NCI-H1092 treated with DMSO at 0.1 percent for 48 hours (cell line): ENCODE measurements at places on chromosomes 3 and 15.

DNA sequence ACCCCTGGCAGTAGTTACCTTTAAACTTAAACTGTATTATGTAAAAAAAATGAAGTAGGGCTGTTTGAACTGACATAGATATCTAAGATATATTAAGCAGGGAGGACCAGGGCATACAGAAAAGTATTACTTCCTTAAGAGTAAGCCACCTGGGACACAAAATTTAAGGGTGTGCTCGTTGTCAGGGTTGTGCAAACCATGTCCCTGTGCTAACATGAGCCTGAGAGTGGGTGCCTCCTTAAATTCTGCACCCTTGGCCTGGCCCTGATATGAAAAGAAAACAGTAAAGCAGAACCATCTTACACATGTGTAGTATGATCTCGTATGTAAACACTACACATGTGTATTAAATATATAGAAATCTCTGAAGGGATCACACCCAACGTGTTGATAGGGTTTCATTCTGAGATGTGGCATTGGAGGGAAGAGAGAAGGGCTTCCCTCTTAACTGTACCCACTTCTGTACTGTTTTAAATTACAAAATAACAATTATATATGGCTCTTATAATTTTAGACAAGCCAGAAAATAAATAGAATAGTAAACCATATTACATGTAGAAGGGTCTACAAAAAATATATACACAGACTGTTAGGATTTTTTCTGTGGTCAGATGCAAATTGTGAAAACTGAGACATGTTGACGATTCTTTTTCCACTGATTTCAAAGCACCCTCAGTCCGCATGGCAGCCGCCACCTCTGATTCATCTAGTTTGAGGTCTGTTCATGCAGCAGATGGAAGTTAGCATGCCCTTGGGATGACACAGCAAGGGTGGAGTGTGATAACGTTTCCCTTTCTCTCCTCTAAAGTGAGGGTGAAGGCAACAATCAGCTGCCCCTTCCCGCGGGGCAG, 400.8 kb upstream of the PROK2 start:
- no peak for DNase-seq

GRCh38 chr15:23645371-23646164, 2.1 kb downstream of the MAGEL2 start:
- no peak for DNase-seq

DNA sequence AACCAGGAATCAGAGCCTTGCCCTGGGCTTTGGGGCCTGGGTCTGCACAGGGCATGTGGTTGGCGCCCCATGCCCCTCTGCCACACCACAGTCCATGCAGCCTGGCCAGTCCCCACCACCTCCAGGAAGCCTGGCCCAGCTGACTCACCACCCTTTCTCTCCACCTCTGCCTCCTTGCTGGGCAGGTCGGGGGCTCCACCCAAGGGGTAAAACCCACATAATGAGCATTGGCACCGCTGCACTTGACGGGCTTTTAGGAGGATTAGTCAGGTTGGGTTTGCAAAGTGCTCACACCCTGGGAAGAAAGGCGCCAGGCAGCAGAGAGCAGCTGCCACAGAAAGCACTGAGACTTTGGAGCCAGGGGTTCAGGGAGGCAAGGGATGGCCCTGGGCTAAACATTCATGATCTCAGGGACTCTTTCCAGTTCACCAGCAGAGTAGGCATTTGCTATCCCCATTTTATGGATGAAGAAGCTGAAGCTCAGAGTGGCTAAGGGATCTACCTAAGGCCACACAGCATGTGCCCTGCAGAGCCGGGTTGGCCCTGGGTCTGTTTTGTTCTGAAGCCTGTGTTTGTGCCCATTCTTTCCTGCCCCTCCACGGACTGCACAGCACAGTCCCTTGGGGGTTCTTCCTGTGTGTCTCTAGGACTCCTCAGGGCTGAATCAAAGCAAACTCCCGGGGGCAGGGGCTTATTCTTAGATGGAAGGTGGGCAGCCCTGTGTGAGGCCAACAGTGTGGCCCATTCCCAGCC, 113.4 kb downstream of the ETFA start:
- DNase-seq, result no peak

DNA sequence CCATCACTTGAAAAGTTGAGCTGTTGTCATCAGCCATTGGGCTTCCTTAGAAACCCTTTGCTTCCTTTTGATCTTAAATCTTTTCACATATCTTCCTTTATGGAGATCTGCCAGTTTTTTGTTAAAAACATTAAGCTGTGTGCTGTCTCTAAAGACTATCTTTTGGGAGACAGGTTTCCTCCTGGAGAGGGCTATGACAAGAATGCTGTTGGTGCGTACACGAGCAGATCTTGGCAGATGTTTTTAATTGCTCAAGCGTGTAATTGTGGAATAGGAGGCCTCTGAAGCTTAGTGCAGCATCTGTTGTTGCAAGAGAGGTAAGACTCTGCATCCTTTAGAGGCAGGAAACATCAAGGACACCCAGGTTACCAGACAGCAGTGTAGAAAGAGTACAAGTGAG, 56.8 kb downstream of the PHLDB2 start:
- no peak for DNase-seq

DNA sequence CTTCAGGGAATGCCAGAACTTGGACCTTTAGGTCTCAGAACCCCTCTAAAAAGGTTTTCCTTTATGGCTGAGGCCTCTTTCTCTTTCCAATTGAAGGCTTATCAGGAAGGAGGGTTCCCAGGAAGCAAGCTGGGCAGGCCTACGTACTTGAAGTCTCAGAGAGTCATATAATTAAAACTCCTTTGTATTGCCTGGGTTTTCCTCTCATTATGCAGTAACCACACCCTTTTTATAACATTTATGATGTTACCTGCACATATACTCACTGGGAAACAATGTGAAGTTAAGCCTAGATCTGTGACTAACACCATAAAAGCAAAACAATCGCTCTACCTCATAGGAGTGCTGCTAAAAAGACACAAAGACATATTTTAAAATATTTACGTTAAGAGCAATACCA, 27.3 kb downstream of the SERP1 start:
- no peak for DNase-seq

GRCh38 chr3:1469687-1470086, 376.9 kb downstream of the CNTN6 start:
- no peak for DNase-seq

DNA sequence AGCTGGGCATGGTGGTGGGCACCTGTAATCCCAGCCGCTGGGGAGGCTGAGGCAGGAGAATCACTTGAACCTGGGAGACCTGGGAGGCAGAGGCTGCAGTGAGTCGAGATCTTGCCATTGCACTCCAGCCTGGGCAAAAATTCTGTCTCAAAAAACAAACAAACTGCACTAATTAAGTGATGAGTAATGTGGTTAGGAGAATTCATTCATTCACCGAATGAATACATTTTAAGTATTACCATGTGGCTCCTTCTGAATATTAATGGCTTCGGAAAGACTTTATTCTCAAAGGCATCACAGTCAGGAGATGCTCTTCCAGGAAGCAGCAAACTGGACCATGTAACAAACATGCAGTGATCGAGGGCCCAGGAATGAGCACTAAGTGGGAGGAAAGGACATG, 23.6 kb downstream of the SPTSSB start:
- DNase-seq, result no peak

- no peak for DNase-seq
Measured at GRCh38 chr3:48157202-48157840, 30.9 kb downstream of the CDC25A start.

- DNase-seq, result peak; percentile 79
Measured at GRCh38 chr3:42043099-42043813, 47.9 kb upstream of the TRAK1 start.

DNA sequence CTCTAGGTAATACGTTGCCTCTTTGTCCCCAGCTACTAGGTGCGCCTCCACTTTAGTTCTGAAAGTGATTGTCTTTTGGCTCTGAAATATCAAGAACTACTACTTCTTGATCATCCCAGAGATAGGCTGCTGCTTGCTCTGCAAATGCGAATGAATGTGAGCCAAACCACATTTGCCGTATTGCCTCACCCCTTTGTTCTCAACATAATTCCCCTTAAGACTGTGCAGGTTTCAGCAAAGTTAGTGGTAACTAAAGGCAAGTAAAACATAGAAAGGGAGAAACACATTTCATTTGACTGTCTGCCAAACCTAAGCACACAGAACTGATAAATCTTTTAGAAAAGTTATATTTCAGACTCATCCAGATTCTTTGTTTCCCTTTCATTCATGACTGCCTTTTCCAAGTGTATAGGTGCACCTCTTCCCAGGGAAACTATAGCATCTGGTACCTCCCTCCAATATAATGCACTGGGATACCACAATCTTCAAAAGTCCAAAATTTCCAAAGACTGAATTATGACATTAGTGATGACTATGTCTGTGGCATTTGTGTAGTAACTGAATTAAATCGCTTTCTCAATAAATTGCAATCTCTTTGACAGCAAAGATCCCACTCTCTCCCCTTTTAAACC, 720.6 kb upstream of the CBLB start:
- no peak for DNase-seq

- DNase-seq, result peak; percentile 51
Measured at GRCh38 chr3:45760878-45761711, 35.2 kb downstream of the SLC6A20 start.

GRCh38 chr3:9295007-9295406, 45.6 kb upstream of the SRGAP3 start:
- no peak for DNase-seq

DNA sequence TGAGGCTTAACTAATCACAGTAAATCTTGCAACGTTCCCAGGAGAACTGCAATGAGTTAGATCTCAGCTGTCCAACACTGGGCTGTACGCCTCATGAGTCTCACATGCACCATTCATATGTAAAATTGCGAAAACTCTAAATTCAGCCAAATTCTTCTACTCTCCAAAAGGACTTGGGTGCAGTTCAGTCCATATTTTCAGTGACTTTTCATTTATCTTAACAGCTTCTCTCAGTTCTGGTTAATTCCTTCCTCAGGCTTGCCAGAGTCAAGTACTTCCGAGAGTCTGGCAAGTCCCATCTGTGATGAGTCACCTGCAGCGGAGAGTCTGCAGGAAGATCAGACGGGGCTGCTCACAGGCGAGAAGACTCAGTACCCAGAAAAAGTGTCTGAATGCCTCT, 11.5 kb downstream of the CCDC80 start:
- DNase-seq, result no peak

GRCh38 chr3:72128921-72129320, 344.0 kb upstream of the PROK2 start:
- DNase-seq, result no peak

- DNase-seq, result no peak
Measured at GRCh38 chr3:74639681-74640080, 25.2 kb upstream of the CNTN3 start.

DNA sequence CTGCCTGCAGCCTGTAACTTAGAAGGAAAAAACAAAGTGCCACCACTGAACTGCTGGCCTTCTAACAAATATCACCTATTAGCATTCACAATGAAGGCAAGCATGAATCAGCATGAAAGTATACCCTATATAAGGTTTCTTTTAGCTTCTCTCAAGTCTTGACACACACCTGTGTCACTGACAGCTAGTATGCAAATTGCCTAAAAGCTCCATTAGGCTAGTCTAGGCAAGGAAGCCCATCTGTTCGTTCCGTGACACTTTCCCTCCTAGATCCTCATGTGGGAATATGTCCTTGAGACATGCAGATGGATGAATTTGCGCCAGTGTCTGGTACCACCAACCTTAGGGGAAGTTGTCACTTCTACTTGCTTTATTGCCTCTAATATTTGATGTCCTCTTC, 129.3 kb downstream of the RBMS3 start:
- DNase-seq, result no peak

DNA sequence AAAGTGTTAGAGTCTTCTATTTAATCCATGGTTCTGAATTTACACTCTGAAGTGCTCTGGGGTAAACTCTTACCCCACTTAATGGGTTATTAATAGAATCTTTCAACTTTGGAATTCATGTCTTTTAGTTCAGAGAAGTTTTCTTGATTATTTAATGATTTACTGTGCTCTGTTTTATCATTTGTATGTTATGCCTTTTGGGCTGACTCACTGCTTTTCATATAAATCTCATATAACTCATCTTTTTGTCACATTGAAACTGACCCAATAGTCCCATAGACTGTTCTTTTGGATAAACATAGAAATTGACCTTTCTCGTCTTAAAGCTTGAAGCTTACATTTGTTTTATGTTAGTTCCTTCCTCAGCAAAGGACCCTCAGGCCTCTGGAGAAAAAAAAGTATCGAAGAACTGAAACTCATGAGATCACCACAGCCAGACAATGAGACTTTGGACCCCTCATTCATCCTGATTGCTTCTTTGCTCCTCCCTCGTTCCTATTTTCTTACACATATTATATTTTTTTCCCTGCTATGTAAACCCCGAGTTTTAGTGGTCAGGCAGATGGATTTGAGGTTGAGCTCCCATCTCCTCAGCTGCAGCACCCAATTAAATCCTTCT, 229.1 kb upstream of the CBLB start:
- no peak for DNase-seq

- no peak for DNase-seq
Measured at GRCh38 chr3:67201026-67201425, 202.9 kb downstream of the KBTBD8 start.

- DNase-seq, result no peak
Measured at GRCh38 chr3:174016186-174016585, 618.6 kb downstream of the NLGN1 start.

- no peak for DNase-seq
Measured at GRCh38 chr3:108479224-108479623, 31.2 kb downstream of the MYH15 start.

DNA sequence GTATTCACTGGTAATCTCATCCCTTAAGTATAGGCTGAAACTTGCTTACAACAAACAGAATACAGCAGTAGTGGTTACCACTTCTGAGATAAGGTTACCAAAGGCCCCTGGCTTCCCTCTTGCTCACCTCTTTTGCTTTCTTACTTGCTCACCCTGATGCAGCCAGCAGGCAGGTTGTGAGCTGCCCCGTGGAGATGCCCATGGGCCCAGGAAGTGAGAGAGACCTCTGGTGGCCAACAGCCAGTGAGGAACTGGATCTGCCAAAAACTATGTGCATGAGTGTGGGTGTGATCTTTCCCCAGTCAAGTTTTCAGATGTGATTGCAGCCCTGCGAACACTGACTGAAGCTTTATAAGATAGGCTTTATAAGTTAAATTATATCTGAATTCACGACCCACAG, 48.7 kb downstream of the NMNAT3 start:
- no peak for DNase-seq

DNA sequence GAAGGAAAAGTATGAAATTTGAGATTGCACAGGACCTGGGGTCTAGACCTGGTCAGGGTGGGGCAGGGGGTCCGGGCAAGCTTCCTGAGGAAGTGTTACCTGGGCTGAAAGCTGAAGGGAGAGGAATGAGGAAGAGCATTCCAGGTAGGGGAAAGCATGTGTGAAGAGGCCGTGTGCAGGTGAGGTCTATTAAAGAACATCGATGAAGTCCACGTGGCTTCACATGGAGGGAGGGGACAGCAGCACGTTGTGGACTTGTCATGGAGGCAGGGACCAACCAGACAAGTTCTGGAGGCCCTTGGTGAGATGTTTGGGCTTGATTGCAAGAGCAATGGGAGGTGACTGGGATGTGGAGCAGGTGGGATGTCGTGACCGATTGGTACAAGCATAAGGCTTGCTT, 47.1 kb downstream of the IDH2 start:
- no peak for DNase-seq

- DNase-seq, result peak; percentile 7
Measured at GRCh38 chr3:129650256-129650872, 43.9 kb upstream of the PLXND1 start.
